ELF-1 (cell line): ENCODE measurements at places on chromosomes 5 and 9.

DNA sequence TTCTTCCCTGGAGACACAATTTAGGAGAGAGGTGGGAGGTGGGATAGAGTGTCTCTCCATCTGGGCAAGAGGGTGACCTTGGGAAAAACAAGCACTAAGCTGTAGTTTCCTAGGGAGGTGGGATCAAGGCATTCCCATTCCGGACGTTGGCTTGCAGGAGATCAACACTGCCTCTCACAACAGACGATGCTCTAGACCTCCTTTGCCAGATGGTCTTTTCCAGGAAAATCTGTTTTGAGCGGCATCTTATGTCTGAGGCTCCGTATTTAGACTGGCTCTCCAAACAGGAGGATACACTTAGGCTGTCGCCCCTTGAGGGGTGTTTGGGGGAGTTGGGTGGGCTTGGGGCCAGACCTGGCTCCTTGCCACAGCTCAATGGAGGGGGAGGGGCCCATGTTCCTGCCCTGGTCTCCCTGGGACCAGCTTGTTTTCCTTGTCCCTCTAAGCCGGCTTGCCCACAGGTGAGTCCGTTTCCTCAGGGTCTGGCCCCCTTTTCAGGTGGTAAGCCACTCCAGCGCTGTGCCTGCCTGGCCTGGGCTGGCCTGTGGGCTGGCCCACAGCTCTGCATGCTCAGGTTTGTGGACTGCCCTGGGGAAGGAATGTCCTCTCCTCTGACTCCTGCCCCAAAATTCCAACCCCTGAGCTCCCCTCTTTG, 2.4 kb downstream of the PSD2 start:
- no peak for DNase-seq

- DNase-seq = no peak
Measured at GRCh38 chr9:115847216-115847615, 306.4 kb upstream of the PAPPA start.

GRCh38 chr5:73192370-73192769, 19.4 kb downstream of the TMEM174 start:
- no peak for DNase-seq

DNA sequence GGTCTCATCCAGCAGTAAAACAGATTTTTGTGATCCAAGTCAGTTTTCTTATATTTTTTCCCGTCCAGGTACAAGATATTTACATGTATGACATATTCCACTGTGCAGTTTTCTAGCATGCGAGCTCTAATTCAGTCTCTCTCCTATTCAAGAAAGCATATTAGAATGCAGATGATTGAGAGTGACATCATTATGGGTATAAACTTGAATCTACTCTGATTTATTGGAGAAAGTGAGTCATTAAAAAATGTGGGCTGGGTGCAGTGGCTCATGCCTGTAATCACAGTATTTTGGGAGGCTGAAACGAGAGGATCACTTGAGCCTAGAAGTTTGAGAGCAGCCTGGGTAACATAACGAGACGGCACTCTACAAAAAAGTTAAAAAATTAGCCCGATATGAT, 6.2 kb downstream of the FER start:
- no peak for DNase-seq

GRCh38 chr5:126053630-126054029, 369.6 kb upstream of the GRAMD2B start:
- DNase-seq = no peak

- no peak for DNase-seq
Measured at GRCh38 chr9:83060556-83060955, 2.4 kb downstream of the RASEF start.

GRCh38 chr9:113616116-113616515, 152.6 kb downstream of the RGS3 start:
- no peak for DNase-seq

GRCh38 chr5:176167800-176168199, 70.4 kb upstream of the SIMC1 start:
- no peak for DNase-seq

DNA sequence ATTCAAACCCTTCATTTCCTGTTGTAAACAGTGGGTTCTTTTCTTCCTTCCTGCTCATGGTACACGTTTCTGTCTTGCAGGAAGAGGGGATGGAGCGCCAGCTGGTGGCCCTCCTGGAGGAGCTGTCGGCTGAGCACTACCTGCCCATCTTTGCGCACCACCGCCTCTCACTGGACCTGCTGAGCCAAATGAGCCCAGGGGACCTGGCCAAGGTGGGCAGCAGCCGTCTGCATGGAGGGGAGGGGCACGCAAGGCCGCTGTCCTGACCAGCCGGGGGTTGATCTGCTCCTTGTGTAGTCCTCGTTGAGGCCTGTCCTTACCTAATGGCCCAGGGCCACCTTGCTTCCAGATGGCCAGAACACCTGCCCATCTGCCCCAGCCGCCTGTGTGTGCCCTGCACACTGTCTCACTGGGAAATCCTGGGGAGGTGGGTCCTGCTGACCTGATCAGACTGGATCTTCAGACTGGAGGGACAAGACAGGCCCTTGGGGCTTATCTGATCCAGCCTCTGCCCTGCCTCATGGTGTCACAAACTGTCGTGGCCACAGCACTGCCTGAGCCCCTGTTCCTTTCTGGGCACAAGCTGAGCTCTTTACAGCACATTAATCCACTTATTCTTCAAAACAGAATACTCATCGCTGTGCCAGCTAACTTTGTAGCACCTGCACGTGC, 44.7 kb downstream of the LRSAM1 start:
- no peak for DNase-seq

- DNase-seq = no peak
Measured at GRCh38 chr5:112122353-112122752, 296.7 kb downstream of the EPB41L4A start.

GRCh38 chr5:159655757-159656409, 260.4 kb upstream of the ADRA1B start:
- no peak for DNase-seq

GRCh38 chr5:152083231-152083630, 158.6 kb upstream of the GLRA1 start:
- no peak for DNase-seq

- DNase-seq = no peak
Measured at GRCh38 chr5:140116716-140117115, 2.8 kb downstream of the PURA start.

- peak; percentile 6 for DNase-seq
Measured at GRCh38 chr5:159518371-159518770, 188.1 kb upstream of the IL12B start.

DNA sequence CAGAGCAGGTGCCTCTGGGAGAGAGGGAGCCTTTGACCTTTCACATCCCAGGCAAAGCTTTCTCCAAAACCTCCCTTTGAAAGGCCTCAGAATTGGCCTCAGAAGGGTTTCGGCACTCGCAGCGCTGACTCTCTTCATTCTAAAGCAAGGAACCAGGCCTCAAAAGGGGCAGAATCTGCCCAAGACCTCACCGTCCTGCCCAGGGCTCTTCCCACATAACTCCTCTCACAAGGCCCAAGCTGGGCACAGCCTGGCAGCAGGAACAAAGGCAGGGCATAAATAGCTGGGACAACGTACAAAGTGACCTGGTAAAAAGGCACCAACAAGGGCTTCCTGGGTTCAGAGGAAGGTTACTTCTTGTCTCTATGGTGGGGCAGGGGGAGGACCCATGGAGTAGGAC, 166.3 kb upstream of the FSTL4 start:
- no peak for DNase-seq

DNA sequence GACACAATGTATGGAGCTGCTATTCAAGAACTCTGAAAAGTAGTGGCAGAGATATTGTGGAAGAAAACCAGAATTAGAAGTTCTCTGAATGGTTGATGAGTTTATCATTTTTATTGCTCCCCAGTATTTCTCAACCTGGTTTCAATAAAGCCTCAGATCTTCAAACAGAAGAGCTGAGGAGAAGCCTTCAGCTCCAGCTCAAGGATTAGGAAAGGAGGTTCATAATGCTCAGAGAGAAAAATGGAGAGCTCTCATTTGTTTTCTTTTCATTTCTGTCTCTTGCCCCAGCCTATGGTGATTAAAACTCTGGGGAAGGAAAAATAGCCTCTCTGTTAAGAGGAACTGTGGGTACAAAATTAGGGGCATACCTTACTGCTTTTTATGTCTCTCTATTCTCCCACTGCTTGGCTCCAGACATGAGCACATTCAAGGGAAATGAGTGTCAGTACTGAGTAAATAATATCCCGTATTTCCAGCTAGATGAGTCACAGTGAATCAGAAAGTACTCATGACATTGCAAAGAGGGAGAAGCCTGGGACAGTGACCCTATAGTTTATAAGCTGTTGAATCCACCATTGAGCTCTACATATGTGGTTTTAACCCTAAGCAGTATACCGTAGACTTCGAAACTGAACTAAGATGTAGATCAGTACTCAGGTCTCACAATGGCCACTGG, 138.1 kb downstream of the EMB start:
- DNase-seq = no peak
